Heart right ventricle (tissue), 16 donors: ENCODE measurements at places on chromosomes 12 and 14.

DNA sequence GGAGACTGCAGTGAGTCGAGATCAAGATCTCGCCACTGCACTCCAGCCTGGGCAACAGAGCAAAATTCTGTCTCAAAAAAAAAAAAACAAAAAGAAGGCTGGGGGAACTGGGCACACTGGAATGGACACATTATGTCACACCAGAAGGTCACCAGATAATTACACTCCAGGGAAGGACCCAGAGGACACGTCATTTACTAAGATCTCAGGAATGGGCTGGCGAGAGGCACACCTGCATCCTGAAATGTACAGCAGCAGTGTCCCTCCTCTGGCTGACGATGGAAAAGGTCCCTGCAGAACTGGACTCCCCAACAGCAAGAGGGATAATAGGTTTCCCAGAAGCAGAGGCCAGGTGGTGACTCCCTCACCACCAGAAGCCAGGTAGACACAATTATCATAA is 243.5 kb downstream of the BCL11B start:
- no peak for DNase-seq

- DNase-seq = no peak
Measured at GRCh38 chr12:51647647-51648046, 56.6 kb downstream of the SCN8A start.

DNA sequence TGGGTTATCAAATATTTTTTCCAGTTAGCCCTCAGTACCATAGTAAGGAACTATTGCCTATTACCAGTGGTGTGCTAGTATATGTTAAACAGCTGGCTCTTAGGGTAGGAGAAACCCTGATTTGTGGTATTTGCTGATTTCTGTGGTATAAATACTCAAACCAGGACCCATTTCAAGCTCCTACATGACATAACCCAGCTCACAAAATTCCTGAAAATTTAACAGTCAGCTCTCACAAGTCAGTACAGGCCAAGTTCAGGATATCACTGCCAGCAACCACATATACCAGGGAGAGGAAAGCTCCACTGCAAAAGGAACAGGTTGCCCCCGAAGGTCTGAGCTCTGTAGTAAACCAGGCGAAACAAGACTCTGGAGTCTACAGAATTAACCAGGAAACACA is 315.3 kb downstream of the NOVA1 start:
- DNase-seq = no peak

DNA sequence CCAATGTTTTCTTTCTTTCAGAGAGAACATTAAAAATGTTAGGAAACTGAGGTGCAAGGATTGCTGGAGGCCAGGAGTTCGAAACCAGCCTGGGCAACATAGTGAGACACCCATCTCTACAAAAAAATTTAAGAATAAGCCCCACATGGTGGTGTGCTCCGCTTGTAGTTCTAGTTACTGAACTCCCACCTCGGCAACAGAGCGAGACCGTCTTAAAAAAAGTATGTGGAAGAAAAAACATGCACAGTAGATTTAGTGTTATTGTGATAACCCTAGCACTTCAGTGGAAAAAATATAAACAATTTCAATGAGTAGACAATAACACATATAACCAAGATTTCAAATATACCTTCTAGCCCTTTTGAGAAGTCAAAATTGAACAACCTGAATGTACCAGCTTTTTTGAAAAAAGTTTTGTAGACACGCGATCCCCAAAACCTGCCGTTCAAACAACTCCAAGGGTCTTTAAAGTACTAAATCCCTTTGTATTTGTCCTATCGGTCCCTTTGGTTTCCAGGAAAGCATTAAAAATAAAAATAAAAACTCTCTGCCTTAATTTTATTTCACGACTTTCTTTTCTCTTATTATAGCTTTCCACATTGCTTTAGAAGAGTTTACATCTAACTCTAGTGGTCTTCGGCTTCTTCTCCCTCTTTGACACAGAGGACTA is 1.0 kb upstream of the ANO6 start:
- no peak for DNase-seq

DNA sequence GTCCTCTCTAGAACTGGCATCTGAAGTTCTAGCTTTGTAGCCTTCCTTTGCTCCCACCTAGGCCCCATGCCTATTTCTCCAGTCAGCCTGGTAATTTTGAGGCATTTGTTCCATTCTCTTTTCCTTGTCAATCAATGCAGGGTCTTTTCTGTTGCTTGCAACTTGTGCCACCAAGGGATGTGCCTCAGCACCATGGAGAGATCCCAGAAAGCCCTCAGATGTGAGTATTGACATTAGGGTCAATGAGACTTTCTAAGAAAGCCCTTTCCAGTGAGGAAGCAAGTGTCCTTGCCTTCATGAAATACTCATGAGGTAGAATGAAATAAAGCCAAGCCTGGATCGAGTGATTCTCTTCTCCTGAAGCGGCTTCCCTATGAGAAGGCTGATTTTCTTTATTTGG is 213.9 kb downstream of the SLC15A4 start:
- no peak for DNase-seq

DNA sequence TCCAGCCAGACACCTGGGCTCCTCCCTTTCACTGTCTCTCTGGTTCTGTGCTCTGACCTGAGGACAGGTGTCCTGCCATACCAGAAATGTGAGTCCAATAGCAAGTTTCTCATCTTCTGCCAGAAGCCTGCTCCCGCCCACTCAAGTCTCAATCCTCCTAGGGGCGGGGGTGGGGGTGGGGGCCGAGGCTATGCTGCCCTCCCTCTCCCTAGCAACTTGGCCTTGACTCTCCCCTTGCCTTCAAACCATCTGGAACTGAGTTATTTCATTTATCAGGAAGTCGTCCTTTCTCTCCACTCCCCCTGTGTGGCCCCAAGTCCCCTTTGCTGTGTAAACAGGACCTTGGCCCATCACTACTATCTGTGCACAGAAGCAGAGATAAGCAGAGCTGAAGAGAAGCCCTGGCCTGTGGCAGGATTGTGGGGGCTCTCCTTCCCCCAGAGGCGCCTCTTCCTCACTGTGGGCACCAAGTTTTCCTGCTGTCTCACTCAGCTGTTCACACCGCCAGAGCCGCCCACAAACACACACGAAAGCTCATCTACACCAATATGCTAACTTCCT is 117.1 kb downstream of the DPF3 start:
- DNase-seq = no peak

- no peak for DNase-seq
Measured at GRCh38 chr12:96271469-96272199, 77.5 kb downstream of the ELK3 start.

- DNase-seq = peak; percentile 49
Measured at GRCh38 chr14:89767861-89768268, 186.7 kb downstream of the EFCAB11 start.

- no peak for DNase-seq
Measured at GRCh38 chr14:97177016-97177415, 379.8 kb downstream of the VRK1 start.

- DNase-seq = no peak
Measured at GRCh38 chr14:61553730-61554641, 141.3 kb upstream of the HIF1A start.

- DNase-seq = no peak
Measured at GRCh38 chr12:116142936-116143898, 134.3 kb downstream of the MED13L start.

DNA sequence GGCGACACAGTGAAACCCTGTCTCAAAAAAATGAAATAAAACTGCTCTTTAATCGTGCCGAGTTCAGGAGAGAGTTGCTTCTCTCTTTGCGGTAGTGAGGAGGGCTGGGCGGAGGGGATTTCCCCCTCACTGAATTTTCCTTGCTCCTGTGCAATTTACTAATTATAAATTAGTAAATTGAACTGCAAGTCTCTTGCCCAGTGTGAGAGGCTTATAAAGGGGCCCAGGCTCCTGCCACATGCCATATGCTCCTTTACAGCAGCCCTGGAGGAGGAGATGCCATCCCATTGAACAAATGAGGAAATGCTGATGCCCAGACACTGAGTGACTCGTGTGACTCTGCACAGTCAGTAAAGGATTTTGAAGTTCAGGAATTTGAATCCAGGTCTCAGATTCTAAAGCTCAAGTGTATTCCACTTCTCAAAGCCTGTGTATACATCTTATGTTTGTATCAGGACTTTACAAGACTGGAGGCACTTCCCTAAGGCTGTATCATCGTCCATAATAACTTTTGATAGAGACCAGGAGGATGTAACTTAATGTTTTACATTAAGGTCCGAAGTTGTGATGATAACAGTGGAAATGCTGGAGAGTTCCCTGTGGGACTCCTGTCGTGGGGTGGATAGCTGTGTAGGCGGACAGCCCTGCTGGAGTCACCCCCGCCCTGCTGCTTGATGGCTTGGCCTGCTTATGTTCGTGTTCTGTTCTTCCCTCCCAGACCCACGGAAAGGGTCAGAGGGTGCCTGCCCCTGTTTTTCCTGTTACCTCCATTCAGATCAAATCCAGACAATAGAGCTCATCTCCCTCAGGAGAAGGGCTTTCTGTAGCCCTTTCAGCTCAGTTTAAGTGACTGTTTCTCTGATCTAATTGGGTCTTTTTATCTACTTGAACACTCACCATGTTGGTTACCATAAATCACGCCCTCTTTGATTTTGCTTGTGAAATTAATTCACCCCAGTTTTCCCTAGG is 13.9 kb downstream of the PELI2 start:
- no peak for DNase-seq

DNA sequence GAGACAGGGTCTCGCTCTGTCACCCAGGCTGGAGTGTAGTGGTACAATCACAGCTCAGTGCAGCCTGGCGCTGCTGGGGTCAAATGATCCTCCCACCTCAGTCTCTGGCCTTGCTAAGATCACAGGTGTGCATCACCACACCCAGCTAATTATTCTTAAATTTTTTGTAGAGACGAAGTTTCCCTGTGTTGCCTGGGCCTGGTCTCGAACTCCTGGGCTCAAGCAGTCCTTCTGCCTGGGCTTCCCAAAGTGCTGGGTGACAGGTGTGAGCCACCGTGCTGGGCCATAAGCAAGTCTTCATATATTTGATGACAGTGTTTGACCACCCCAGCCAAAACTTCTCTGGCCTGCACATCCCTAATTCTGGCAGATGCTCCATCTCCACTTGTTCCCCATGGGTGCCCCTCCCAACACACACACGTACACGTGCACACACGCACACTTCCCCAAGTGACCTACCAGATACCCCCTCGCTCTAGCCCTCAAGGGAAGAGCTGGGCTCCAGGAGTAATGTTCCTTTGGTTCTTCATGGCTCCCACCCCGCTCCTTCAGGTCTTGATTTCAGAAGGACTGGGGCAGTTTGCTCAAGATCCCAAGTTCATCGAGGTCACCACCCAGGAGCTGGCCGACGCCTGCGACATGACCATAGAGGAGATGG is 104.3 kb upstream of the FKBP4 start:
- no peak for DNase-seq

GRCh38 chr12:24705741-24706358 is 243.1 kb downstream of the BCAT1 start:
- DNase-seq = no peak

DNA sequence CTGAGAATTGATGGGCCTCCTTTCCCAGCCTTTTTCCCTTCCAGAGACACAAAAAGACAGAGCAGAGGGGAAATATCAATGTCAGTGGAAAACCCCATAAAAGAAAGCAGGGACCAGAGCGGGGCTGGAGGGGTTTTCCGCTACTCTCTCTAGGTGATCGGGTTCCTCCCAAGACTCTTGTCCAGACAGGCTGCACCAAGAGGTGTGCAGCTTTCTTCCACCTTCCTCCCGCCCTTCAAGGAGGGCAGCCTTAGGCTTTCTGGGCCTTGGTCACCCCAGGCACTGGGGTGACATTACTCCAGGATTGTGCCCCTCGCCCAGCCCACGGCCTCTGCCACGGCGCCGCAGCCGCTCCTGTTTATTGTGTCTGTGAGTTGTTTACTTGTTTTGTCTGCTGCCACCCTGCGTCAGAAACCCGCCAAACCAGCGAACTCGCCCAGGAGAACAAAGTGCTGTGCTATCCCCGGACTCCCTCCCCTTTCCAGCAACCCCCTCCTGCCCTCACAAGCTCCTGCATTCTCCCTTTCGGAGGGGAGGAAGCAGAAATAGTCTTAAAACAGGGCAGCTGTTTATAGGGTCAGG is 6.7 kb upstream of the HOXC6 start:
- no peak for DNase-seq

DNA sequence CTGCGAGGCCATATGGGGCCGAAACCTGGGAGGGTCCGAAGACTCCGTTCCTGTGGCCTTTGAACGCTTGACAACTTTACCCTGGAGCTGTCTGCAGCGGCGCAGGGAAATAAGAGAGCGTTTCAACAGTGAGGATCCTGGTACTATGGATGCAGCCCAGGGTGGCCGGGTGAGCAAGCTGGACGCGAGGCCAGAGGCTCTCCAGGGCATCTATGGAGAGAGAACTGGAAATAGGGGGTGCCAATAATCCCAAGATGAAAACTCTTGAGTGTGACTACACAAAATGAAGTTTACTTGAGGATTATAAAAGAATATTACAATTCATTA is 1.1 kb upstream of the ABCC9 start:
- no peak for DNase-seq

GRCh38 chr14:62710811-62711210 is 334.4 kb downstream of the KCNH5 start:
- DNase-seq = no peak

DNA sequence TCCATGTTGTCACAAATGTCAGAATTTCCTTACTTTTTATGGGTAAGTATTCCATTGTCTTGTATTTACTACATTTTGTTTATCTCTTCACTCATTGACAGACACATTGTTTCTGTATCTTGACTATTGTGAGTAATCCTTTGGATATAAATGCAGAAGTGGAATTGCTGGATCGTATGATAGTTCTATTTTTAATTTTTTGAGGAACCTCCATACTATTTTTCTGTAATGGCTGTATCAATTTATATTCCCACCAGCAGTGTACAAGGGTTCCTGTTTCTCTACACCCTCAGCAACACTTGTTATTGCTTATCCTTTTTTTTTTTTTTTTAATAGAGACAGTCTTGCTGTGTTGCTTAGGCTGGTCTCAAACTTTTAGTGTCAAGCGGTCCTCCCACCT is 3.5 kb upstream of the KICS2 start:
- DNase-seq = no peak

DNA sequence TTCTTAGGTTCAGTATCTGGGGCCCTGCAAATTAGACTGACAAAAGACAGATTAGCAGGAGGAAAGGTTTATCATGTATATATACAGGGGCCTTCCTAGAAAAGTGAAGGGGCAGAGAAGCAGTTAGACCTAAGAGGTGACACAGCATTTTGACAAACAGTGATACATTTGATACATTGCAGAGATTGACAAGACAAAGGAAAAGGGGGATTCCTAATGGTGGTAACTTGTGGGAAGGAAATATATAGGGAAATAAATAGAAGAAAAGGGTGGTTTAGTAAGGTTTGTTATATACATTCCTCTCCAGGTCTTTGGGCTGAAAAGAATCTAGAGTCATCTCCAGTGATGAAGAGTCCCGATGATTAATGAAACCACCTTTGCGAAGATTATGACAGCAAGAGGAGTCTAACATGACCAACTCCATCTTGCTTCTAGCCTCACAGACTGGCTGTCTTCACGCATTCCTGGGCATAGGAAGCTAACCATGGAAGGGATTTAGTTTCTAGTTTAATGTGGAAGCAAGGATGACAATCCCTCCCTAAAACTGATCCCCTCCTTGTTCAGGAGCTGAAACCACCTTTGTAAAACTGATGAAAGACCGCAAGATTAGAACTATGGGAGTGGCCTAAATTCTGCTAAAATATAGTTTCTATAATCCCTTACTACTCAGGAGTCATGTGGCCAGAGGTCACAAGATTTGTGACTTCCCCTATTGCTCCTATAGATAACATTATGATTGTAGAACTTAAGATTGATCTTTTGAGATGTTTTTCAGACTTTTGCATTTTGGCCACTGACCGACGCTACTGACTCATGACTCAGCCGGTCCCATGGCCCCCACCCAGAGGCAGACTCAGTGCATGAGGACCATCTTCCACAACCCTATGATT is 31.1 kb upstream of the CPM start:
- no peak for DNase-seq

- no peak for DNase-seq
Measured at GRCh38 chr12:18242380-18243089, 18.8 kb upstream of the PIK3C2G start.
